Lung (tissue), 17 donors: ENCODE measurements at places on chromosomes 11 and 22. TPM values are rescaled to one million over a fixed set of nuclear protein-coding genes. Genes with fewer than 3 reads are reported as not detected.

The PLAAT2 gene
- total RNA-seq = 2.2 TPM

The PHETA2 gene
- total RNA-seq = 11.8 TPM

The FGF4 gene
- not detected for total RNA-seq

The GGTLC2 gene
- not detected for total RNA-seq

The SMTNL1 gene
- total RNA-seq = not detected

The TMEM151A gene
- total RNA-seq = 0.28 TPM

The KDM2A gene
- total RNA-seq = 81.8 TPM

The CHCHD10 gene
- total RNA-seq = 128 TPM

The OR52I2 gene
- total RNA-seq = not detected

The USP2 gene
- 6.5 TPM for total RNA-seq

The MS4A6A gene
- total RNA-seq = 106 TPM

The GTSE1 gene
- 2.3 TPM for total RNA-seq

The PRR5L gene
- 10.4 TPM for total RNA-seq

The OR4D5 gene
- not detected for total RNA-seq
